ENCODE measurements at places on chromosomes 3 and 15.

DNA sequence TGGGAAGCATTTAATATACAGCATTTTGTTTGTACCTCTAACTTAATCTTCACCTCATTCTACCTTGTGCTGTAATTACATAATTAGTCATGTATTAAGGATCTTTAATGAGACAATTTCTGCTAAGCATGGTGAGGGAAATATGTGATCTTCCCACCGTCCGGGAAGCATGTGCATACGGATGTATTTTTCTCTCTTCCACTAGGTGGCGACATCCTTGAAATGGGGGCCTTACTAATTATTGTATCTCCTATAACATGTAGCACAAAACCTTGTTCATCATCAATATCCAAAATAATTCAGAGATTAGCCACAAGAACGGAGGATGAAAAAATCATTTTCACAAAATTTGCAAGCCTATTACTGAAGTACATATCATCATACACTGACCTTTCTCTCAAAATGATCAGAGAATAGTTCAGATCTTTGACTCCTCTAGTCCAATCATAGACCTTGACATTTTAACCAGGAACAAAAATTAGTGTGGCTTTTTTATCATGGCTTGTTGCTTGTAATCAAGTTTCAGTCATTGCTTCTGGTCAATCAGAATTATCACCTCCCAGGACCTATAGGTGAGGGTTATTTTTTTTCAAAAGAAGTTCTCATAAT, 148.9 kb upstream of the GBE1 start:
- DNase-seq, result no peak

GRCh38 chr15:80841541-80841940, 62.4 kb downstream of the CEMIP start:
- no peak for DNase-seq

DNA sequence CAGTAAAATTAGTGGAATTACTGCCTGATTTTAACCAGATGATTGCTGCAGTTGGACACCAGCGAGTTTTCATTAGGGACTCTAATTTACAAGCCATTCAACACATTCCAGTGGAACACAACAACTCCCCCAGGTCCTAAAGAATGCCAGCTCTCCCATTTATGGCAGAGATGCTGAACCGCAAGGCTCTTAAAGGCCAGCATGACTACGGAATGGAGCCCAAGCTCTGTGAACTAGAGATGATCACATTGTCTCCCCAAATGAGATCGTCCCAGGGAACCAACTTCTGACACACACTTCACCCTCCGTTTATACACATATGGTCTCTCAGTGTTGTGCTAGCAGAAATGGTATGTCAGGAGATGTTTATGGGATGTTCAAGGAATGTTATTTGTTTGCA, 446.2 kb upstream of the NR2F2 start:
- DNase-seq, result no peak

DNA sequence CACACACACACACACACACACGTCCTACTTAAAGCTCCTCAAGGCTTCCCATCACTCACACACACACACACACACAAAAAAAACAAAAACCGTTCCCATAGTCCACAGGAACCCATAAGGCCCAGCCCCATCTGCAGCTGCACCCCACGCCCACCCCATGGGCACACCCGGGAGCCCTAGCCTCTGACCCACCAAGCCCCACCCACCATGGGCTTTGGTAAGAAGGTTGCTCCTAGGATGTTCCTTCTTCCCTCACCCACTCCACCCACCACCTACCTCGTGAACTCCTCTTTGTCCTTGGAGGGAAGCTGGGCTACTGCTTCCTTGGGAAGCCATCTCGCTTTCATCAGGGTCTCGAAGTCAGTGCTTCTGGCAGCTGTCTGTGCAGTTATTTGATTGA, 115.1 kb downstream of the TPRA1 start:
- DNase-seq, result no peak

DNA sequence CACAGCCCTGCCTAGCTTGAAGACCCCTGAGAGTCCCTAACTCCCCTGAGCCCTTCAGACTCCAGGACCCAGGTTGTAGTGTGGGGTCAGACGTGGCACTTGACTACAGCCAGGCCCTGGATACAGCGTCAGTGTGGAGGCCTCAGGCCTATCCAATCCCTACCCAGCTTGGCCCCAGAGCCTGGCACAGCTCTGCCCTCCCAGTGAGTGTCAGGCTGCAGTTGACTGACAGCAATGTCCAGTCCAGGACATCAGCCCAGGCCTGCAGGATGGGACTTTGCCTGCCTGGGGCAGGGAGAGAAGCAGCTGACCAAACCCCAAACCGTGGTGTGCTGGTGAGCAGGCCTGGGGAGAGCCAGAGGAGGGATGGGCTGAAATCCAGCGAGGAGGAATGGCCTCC, 27.3 kb downstream of the KLF13 start:
- no peak for DNase-seq

GRCh38 chr15:93451265-93451664, 362.3 kb upstream of the RGMA start:
- no peak for DNase-seq

DNA sequence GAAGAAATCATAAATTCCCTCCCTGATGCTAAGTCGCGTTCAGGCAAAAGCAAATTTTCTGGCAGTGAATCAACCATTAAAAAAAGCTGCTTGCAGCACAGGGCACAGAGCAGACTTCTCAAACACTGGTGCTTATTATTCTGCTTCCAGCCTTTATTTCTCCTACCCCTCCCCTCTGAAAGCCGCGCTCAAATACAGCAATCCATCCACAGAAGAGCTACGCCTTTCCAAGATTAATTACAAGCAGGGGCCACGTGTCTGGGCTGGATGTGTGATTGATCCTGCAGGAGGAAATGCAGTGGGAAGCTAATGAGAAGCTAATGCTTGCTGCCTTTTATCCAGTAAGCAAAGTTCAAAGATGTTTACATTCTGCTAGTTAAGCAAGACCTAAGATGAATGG, 134.9 kb upstream of the TOPAZ1 start:
- DNase-seq, result no peak

- DNase-seq, result no peak
Measured at GRCh38 chr3:184148076-184148475, 7.1 kb upstream of the DVL3 start.

Data from stimulated activated CD8-positive, alpha-beta memory T cell treated with anti-CD3 and anti-CD28 coated beads, Interleukin-15, amount 100 ng/mL, for 24 hours (primary cell).